AG04450 (cell line): ENCODE measurements at places on chromosomes 1 and 21.

DNA sequence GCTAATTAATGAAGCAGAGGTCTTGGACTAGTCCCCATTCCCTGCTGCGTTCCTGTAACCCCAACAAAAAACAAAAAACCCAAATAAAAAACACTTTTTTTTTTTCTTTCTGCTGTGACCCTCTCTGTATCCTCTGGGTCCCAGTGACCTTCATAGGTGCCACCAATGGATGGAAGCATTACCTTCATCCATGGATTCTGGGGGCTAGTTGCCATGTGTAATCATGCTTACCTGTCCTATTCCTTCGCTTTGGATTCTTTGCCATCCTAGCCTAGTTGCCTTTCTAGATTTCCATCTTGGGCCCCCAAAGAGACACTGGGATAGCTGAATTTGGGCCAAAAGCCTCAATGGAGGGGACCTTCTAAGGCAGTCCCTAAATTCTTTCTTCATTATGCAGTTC is 1208.7 kb downstream of the BRINP3 start:
- DNase-seq = no peak

GRCh38 chr1:60160141-60160540 is 86.6 kb upstream of the C1orf87 start:
- DNase-seq = no peak

GRCh38 chr1:82710091-82710490 is 909.4 kb downstream of the ADGRL2 start:
- no peak for DNase-seq

- no peak for DNase-seq
Observed at GRCh38 chr1:7103361-7103782, 318.1 kb downstream of the CAMTA1 start.

- no peak for DNase-seq
Observed at GRCh38 chr1:230224101-230224960, 157.3 kb downstream of the GALNT2 start.

GRCh38 chr1:203513585-203514031 is 19.7 kb downstream of the OPTC start:
- no peak for DNase-seq

- no peak for DNase-seq
Observed at GRCh38 chr21:35833991-35834390, 226.3 kb downstream of the SETD4 start.

DNA sequence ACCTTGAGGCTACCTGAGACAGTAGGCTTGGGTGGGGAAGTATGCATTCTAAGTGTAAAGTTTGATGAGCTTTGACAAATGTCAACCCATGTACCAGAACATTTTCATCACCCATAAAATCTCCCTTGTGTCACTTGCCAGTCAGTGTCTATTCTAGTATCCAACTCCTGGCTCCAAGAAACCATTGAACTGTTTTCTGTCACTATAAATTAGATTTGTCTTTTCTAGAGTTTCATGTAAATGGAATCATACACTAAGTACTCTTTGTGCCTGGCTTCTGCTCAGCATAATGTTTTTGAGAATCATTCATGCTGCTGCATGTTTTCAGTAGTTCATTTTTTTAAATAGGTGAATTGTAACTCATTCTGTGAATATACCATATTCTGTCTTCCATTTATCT is 165.4 kb downstream of the DNM3 start:
- no peak for DNase-seq

DNA sequence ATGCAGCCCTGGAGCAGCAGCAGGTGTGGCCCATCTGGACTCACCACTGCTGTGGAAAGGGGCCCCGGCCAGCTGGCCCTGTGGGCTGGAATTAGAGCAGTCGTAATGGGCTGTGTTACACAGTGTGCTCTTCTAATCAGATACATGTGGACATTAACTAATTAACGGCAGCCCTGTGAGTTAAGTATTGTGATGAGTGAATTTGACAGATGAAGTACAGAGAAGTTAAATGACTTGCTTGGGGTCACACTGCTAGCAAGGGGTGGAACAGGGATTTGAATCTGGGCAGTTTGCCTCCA is 58.6 kb downstream of the MDM4 start:
- DNase-seq = no peak

DNA sequence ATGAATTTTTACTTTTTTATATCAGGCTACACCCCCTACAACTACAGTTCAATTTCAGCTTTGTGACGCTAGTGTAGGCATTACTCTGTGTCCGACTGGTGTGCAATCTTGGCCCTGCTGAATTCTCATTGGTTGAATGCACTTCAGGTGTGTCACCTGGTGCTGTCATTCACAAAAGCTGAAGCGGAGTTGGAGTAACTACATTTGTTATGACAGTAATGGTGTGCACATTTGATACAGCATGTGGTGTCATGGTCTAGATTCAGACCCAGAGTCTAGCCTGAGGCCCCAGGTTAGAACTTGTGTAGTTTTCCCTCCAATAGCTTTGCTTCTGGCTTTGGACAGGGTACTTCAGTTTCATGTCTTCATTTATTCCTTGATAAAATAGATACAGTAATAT is 88.7 kb downstream of the C1orf94 start:
- no peak for DNase-seq

- no peak for DNase-seq
Observed at GRCh38 chr1:44842486-44842861, 579 bp downstream of the PTCH2 start.

DNA sequence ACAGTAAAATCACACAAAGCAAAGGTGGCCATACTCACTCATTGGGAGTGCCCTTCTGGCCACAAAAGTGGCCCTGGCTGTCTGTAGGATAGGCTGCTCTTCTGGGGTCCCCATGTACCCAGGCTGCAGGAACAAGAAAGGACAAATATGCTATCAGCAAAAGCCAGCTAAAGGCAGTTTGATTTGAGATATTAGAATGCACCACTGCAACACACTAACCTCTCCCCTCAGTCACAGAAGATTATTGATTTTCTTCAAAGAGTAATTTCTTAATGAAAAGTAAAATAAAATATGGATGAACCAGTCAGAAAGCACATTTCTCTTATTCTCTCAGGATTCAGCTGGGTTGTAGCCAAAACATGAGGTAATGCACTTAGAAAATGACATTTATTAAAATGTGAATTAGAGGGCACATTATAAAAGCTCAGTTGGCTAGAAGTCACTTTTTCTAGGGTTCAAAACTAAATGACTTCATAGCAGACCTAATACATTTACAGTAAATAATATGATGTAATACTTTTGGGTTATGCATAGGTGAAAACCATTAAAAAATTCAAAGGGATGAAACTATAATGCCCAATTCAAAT is 140.8 kb downstream of the LHX8 start:
- no peak for DNase-seq

- no peak for DNase-seq
Observed at GRCh38 chr1:167490765-167491164, 27.6 kb downstream of the CD247 start.

- no peak for DNase-seq
Observed at GRCh38 chr1:202266061-202266765, 72.6 kb downstream of the LGR6 start.

DNA sequence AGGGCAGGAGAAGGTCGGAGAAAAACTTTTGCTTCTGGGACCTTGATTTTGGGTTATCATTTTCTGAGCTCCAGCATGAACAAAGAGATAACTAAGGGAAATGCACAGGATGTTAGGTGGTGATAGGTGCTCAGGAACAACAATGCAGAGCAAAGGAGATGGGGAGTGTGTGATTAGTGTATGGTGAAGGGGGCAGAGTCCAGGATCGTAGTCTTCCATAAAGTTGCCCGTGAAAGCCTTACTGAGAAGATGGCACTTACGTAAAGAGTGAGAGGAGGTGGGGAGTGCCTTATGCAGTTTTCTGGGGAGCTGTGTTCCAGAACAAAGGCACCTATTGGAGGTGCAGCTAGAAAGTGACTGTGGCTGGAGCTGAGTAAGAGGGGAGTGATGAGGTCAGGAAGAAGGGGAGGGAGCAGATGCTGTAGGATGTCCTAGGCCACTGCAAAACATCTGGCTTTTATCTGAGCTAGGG is 11.6 kb downstream of the KCNK1 start:
- no peak for DNase-seq

DNA sequence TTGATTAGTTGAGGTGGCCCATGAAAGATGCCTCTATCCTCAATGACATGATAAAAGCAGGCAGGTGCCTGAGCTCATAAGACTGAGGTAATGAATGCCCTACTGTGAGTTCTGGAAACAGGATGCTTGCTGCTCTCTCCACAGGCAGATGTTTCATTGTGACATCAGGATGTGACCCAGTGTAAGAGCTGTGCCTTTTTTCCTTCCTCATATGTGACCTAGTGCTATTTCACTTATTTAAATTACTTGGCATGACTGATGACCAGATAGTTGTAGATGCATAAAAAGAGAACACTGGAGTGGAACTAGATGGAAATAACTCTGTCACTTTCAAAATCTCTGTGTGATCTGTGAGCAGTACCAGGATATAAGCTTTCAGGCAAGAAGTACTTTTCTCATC is 31.9 kb downstream of the KIF14 start:
- no peak for DNase-seq

- DNase-seq = no peak
Observed at GRCh38 chr21:45856442-45856841, 125.1 kb upstream of the COL6A1 start.

- DNase-seq = peak; percentile 50
Observed at GRCh38 chr21:43639470-43640353, 19.6 kb downstream of the HSF2BP start.

DNA sequence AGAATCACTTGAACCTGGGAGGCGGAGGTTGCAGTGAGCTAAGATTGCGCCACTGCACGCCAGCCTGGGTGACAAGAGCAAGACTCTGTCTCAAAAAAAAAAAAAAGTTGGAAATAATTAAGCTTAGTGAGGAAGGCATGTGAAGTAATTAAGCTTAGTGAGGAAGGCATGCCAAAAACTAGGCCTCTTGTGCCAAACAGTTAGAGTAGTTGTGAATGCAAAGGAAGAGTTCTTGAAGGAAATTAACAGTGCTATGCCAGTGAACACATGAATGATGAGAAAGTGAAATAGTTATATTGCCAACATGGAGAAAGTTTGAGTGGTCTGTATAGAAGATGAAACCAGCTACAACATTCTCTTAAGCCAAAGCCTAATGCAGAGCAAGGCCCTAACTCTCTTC is 85.0 kb downstream of the MAN1A2 start:
- DNase-seq = no peak

- DNase-seq = no peak
Observed at GRCh38 chr1:162010175-162010506, 13.5 kb downstream of the OLFML2B start.

DNA sequence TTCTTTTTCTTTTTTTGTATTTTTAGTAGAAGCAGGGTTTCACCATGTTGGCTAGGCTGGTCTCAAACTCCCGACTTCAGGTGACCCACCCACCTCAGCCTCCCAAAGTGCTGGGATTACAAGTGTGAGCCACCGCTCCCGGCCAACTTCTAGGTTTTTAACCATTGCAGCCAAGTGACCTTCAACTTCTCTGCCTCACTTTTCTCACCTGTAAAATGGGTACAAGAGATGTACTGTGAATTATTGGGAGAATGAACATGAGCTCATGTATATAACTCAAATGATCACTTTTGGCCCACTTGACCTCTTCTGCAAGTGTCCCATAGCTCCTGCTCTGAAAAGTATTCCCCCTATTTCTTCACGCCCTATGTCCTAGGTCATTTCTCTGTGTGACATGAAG is 11.8 kb upstream of the RPL11 start:
- no peak for DNase-seq

- DNase-seq = no peak
Observed at GRCh38 chr1:230820568-230820967, 47.8 kb downstream of the C1orf198 start.
